Naive thymus-derived CD4-positive, alpha-beta T cell (primary cell): ENCODE measurements at places on chromosomes 4 and X. TPM values are rescaled to one million over a fixed set of nuclear protein-coding genes. Genes with fewer than 3 reads are reported as not detected.
A peak's percentile ranks its signal among the peaks of the same experiment; 100 is the strongest.

DNA sequence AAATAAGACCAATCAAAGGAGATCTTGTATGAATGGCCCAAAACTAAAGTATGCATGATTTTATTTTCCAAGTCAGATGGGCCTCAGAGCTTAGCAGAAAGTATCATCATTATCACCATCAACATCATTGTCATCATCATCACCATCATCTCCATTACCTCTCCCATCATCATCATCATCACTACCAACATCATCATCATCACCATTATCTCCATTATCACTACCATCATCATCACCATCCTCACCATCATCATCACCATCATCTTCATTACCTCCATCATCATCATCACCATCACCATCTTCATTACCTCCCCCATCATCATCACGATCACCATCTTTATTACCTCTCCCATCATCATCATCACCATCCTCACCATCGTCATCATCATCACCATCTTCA, 363.9 kb downstream of the DHRSX start:
- no peaks in the 10 kb centered on the region for H3K27me3 ChIP-seq
- H3K27ac ChIP-seq, result no peak overlapping the region

- H3K4me1 ChIP-seq, result no peaks in the 10 kb centered on the region
- no peaks in the 10 kb centered on the region for H3K27me3 ChIP-seq
- H3K4me3 ChIP-seq, result no peak overlapping the region
- no peak overlapping the region for H3K27ac ChIP-seq
- DNase-seq, result no peak
Measured at GRCh38 chrX:148159796-148160195, 178.7 kb downstream of the FMR1NB start.

DNA sequence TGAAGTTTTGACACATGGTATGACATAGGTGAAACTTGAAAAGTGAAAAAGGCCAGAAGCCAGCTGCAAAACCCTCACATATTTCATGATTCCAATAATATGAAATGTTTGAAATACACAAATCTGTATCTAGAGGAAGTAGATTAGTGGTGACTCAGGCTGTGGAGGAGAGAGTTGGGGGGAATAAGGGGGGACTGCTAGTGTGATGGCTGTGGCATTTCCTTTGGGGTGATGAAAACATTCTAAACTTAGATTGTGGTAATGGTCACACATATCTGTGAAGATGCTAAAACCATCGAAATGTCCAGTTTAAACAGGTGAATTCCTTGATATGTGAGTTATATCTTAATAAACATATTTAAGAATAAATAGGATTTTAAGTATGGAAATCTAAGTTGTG, 343.5 kb upstream of the SFRP2 start:
- H3K27me3 ChIP-seq, result no peaks in the 10 kb centered on the region
- no peaks in the 10 kb centered on the region for H3K4me1 ChIP-seq
- no peak overlapping the region for H3K4me3 ChIP-seq

- H3K27me3 ChIP-seq, result no peaks in the 10 kb centered on the region
- peaks cover 5% of the 10 kb centered on the region for H3K36me3 ChIP-seq
- no peak overlapping the region for H3K27ac ChIP-seq
Measured at GRCh38 chrX:101619364-101619763, 1.6 kb upstream of the ARMCX6 start.

DNA sequence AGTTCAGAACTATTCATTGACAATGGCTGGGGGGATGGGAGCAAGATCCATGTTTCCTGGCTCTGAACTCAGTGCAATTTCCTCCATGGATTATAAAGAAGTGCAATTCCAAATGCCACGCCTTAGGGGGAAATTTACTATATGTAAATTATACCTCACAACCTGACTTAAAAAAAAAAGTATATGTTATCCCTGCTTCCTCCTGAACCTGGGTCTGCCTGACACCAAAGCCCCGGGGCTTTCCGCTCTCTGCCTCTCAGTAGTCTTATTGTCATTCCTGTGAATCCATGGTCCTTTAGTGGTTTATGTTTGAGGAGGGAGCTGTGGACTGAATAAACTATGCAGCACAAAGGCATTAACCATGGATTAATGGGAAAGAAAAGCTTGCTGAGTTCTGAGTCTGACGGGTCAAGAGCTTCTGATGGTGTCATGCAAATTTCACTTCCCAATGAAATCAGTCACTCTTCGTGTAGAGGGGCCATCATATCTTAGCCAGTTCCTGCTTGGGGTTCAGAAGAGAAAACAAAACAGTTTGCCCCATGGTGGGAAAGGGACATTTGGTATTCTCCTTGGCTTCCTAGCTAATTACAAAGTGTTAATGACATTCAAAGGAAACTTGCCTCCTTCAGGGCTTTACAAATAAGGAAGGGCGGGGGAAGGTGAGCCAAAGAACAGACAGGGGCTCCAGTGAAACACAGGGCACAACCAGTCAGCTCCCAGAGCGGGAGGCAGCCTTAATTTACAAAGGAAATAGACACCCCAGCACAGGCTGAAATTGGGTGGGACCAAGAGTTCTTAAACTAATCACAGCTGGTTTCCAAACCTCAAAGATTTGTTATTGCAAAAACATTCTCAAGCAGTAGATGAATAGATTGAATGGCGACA, 14.3 kb downstream of the FAM9C start:
- peak; percentile 38 for DNase-seq
- no peaks in the 10 kb centered on the region for H3K27me3 ChIP-seq
- peak overlapping the region; percentile 71 for H3K27ac ChIP-seq

DNA sequence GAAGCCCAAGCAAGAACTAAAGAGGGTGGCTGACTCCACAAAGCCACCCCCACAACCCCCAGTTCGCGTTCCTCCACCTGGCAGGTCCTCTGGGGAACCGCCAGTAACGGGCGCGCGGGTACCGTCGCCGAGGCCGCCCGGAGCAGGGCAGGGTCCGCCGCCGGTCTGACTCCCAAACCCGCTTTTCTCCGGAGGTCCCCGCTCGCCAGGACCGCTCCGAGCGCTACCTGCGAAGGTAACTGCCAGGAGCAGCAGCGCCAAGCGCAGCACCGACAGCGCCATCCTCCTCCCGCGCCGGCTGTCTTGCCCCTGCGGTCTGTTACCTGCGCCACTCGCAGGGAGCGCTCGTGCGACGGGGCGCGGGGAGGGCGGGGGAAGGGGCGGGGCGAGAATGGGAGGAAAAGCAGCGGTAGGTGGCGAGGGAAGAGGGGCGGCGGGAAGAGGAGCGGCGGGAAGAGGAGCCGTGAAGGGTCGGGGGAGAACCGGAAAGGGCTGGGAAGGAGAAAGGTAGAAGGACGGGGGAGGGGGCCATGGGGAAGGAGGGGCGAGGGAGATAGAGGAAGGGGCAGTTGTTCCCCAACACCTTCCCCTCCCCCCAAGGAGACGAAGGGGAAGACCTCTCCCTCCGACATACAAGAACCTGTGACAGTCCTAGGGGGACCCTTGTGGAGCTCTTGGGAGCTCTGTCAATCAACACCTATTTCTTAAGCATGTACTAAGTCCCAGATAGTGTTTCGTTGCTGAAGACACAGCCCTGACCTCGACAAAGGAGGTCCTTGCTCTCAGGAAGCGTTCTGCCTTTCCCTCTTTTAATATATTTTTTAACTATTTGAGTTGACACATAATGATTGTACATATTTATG, at the start of gene SPINK2:
SPINK2 (minus strand) TSS at position 321 of the 863 bp plus-strand sequence; CDS start at position 282, 39 bp downstream.
- H3K27ac ChIP-seq, result no peak within 1 kb of the TSS
- H3K4me1 ChIP-seq, result peaks cover 12% of the 10 kb centered on the region
- DNase-seq, result peak; percentile 54
- H3K4me3 ChIP-seq, result peak within 1 kb of the TSS; percentile 68
- H3K27me3 ChIP-seq, result no peaks in the 10 kb centered on the region
- H3K36me3 ChIP-seq, result no peaks in the 10 kb centered on the region

- H3K36me3 ChIP-seq, result no peaks in the 10 kb centered on the region
- no peak overlapping the region for H3K27ac ChIP-seq
- H3K4me3 ChIP-seq, result peak overlapping the region; percentile 17
- peak; percentile 34 for DNase-seq
- no peaks in the 10 kb centered on the region for H3K27me3 ChIP-seq
Measured at GRCh38 chrX:9342561-9343051, 122.3 kb upstream of the TBL1X start.

DNA sequence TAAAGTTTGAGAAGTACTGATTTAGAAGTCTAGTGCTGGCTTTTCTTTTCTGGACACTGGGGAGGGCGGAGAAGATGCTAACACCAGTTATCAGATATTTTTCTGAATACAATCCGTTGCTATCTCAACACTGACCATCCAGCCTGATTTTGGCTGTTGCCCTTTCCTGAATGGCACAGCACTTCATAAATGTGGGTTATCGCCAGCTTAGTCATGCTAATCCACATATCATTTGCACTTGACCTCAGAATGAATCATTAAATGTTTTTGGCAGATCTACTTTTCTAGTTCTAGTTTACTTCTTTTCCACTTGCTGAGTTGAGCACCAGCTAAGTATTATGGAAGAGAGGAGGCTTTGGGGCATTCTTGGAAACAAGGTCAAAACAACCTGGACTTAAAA, 60.8 kb upstream of the ESX1 start:
- DNase-seq, result no peak
- H3K27me3 ChIP-seq, result no peaks in the 10 kb centered on the region
- no peak overlapping the region for H3K4me3 ChIP-seq
- H3K36me3 ChIP-seq, result no peaks in the 10 kb centered on the region
- no peaks in the 10 kb centered on the region for H3K4me1 ChIP-seq

- H3K4me3 ChIP-seq, result no peak overlapping the region
- no peaks in the 10 kb centered on the region for H3K36me3 ChIP-seq
- H3K4me1 ChIP-seq, result no peaks in the 10 kb centered on the region
- H3K27me3 ChIP-seq, result no peaks in the 10 kb centered on the region
- DNase-seq, result peak; percentile 24
Measured at GRCh38 chrX:17944833-17945497, 83.9 kb upstream of the RAI2 start.

GRCh38 chr4:62006108-62006507, 806.0 kb downstream of the ADGRL3 start:
- DNase-seq, result no peak
- H3K27me3 ChIP-seq, result no peaks in the 10 kb centered on the region
- no peaks in the 10 kb centered on the region for H3K4me1 ChIP-seq
- H3K36me3 ChIP-seq, result no peaks in the 10 kb centered on the region
- no peak overlapping the region for H3K4me3 ChIP-seq

DNA sequence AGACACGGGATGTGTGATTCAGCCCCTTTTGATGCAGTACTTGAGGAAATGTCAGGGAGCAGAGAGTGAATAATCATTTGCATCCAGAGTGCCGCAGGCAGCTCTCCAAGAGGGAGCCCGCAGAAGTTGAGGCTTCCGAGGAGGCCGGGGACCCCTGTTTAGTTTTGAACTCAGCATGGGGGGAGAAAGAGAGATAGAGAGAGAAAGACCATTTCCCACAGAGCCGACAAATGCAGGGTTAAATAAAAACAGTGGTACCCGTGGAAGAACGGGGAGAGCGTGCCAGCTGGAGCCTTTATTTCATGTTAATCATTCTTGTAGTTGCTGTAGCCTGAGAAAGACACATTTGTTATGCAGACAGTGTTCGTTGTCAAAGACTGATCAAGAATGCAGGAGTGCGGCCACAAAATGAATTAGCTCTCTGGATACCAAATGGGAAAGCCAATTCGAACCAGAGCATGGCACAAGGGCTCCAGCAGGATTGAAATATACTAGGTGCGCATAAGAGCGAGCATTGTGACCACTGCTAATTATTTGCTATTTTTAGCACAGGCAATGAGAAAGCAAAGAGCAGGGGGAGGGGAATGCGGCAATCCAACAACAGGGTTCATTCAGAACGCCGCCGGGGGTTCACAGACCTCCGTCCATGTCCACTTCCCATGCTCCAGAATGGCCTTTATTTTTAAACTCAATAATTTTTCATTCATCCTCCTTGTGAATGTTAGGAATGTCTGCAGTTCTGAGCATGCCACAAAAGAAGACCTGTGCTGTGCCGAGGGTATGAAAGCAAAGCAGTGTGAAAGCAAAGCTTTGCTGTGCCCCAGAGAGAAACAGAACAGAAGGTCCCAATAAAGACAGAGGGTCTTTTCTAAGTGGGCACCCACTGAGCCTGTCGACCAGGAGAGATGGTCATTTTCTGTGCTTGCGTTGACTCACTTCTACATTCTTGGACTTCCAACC, 243.9 kb upstream of the VCX3A start:
- H3K27ac ChIP-seq, result no peak overlapping the region
- no peak for DNase-seq
- no peak overlapping the region for H3K4me3 ChIP-seq
- no peaks in the 10 kb centered on the region for H3K4me1 ChIP-seq

OPRPN gene
- total RNA-seq, result not detected in 2 replicates

SOX3 gene
- not detected for total RNA-seq

TRAM1L1 gene
- total RNA-seq, result not detected

SMARCA5 gene
- 55.1 TPM for total RNA-seq

PRRG3 gene
- total RNA-seq, result not detected

CT45A7 gene
- not detected for total RNA-seq

SLC25A6 gene
- 270 TPM for total RNA-seq

SMR3B gene
- not detected in 2 replicates for total RNA-seq

FRMD7 gene
- total RNA-seq, result not detected

SOWAHB gene
- not detected for total RNA-seq

ZNF141 gene
- total RNA-seq, result 24.2 TPM
